Fibroblast of skin of left quadriceps (primary cell): ENCODE measurements at places on chromosomes 7 and 10.

DNA sequence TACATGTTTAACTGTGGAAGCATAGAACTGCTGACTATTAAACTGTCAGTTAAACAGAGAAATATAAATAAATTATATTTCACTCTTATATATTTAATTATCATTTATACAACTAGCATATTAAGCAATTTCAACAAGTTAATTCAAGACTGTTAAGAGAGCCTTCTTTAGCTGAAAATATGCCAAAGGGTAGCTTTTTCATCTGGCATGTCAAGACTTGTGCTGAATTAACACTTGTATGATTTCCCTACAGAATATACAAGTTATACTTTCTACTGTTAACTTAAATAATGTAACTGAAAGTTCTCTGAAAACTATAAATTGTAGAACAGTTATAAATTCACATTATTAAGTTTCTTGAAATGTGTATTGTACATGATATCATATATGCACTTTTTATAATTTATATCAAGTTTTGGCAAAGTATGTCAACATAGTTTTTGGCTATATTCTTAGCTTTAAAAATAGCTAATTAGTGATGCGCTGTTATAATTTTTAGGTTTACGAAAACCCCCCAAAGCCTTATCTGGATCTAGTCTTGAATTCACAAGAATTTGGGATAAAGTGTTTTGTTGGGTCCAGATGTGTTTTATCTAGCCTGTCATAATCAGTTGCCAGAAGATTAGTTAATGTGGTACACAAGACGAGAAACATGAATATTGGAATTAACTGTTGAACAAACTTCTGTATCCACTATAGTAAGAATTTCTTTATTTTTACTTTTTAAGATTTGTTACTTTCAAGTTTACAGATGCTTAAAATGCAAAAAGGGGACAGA lies 231.1 kb upstream of the FOXP2 start:
- no peak for DNase-seq

- DNase-seq, result no peak
Measured at GRCh38 chr7:157584420-157584819, 247.6 kb downstream of the DNAJB6 start.

- DNase-seq, result no peak
Measured at GRCh38 chr7:47371733-47372368, 210.1 kb downstream of the TNS3 start.

GRCh38 chr10:82245157-82245556 lies 370.2 kb downstream of the NRG3 start:
- no peak for DNase-seq

DNA sequence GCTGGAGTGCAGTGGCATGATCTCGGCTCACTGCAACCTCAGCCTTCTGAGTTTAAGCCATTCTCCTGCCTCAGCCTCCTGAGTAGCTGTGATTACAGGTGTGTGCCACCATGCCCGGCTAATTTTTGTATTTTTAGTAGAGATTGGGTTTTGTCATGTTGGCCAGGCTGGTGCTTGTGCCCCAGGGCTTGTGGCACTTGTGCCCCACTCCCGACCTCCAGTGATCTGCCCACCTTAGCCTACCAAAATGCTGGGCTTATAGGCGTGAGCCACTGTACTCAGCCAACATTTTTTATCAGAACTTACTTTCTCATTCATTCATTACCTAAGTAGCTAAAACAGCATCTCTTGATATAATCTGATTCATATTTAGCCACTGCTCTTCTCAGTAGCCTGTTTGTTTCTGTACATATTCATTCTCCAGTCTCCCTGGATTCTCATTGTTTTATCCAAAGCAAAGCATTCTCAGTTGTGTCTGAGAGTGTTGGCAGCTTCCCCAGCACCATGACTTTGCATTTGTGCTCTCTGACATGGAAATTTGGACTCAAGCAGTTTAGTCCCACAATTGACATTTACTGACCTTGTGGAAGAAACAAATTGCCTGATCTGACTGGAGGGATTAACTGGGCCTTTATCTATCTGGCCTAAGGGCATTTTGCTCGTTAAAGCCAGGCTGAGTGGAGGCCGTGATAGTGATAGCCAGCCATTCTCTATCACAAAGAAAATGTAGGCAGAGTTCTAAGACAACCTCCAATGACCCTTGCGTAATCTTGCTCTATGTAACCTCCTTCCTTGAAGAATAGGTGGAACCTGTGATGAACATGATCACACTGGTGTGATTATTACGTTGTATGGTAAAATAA lies 44.9 kb downstream of the AKR1B15 start:
- peak; percentile 58 for DNase-seq

DNA sequence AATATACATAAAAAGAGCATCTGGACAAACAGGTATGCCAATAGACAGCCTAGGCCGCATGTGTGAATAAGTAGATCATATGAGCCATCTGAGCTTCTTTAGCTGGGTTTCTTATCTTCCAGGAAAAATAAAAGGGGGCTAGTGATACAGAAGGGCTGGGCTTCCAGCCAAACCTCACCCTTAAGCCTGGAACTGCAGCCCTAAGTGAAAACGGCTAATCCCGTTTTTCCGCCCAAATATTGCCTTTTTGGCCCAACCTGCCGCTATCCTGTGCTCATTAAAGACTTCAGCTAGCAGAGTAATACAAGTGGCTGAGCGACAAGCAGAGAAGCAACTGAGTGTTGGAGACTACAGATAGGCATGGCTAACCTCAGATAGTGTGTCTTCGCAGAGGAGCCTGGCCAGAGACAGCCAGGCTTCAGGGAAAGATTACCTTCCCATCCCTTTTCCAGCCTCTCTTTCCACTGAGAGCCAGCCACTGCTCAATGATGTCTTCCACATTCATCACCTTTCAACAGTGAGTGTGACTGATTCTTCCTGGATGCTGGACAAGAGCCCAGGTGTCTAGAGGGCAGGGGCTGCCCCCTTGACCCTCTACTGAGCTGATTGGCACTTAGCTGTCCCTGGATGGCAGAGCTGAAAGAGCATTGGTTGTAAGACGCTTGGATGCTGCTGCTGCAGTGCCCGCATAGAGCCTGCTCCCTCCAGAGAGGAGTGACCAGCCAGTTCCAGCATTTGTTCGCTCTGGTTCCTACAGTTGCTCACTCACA lies 108.9 kb downstream of the ITGB8 start:
- DNase-seq, result no peak

GRCh38 chr7:130174237-130174959 lies 30.8 kb downstream of the TMEM209 start:
- no peak for DNase-seq

- no peak for DNase-seq
Measured at GRCh38 chr10:29731760-29732159, 97.0 kb upstream of the SVIL start.

DNA sequence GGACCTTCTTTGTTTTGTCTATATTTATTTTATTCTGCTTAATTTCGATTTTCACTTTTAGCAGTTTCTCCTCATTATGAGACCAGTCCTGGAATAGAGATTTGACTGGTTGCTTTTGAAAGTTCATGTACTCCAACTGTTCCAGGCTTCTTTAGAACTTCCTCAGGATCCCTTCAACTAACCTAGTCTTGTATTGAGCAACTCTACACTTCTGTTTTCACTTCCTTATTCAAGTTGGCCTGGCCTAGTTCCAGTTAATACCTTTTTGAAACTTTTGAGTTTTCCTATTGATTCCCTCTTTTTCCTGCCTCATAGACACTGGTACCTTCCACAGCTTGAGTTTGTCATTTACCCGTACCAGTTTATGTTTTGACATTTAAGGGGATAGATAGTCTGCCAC lies 421.7 kb downstream of the ATRNL1 start:
- no peak for DNase-seq

GRCh38 chr7:99142727-99143520 lies 984 bp downstream of the SMURF1 start:
- DNase-seq, result peak; percentile 81

DNA sequence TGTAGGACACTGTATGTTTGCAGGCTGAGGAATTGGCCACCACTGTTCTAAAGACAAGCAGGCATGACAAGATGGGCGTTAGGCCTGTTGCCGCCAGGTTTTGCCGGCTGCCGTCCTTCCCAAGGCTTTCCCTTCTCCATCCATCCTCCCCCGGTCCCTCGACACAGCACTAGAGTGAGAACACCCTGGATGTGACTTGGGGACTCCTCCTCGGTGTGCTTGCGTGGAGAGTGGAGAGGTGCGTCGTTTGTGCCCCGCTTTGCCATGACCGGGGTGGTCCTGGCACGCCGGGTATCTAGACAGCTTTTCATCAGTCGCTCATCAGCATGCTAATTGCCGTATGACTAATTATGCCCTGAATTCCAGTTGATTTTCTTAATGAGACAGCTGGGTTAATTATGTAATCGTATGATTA lies 206.6 kb upstream of the SH2B2 start:
- DNase-seq, result no peak

GRCh38 chr10:112949143-112949823 lies 764 bp upstream of the TCF7L2 start:
- DNase-seq, result no peak

- DNase-seq, result no peak
Measured at GRCh38 chr7:67375427-67375826, 378.8 kb downstream of the TYW1 start.

- no peak for DNase-seq
Measured at GRCh38 chr7:127654404-127655394, 2.7 kb downstream of the SND1 start.

GRCh38 chr10:104127411-104127810 lies 5.4 kb downstream of the SFR1 start:
- no peak for DNase-seq

DNA sequence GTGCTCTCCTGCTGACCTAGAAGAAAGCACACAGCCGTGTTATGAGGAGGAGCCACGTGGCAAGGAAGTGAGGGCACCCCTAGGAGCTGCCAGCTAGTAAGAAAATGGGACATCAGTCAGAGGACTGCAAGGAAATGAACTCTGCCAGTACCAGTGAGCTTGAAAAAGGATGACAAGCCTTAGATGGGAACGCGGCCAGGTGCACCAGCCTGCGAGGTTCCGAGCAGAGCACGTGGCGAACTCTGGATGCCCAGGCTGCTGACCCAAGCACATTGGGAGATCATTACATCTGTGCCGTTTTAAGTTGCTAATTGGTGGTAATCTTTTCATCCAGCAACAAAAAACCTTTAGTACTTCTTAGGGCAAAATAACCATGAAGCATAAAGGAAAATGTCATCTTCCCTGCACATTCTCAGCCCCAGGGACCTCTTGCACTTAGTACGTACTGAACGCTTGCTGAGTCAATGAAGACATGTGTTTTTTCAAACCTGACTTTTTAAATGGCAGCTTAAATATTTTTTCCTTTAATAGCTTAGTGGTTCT lies 69.4 kb downstream of the AMZ1 start:
- DNase-seq, result no peak

DNA sequence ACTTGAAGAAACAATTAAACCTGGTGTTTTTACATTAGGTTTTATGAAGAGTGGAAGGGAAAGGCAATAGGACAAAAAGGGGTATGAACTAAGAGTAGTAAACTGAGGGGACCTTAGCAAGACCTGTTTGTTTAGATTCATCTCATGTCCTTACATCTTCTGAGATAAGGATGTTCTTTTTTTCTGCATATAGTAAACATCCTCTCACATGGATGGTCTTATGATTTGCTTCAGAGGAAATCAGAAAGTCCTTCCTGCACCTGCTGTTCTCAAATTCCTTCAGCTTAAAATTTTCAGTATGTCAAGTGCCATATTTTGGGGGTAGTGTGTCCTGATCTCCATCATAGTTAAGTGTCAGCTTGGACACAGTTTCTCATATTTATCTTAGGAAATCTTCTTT lies 232.6 kb downstream of the ADK start:
- DNase-seq, result no peak

- DNase-seq, result no peak
Measured at GRCh38 chr10:27747096-27747451, 1.5 kb upstream of the MKX start.

DNA sequence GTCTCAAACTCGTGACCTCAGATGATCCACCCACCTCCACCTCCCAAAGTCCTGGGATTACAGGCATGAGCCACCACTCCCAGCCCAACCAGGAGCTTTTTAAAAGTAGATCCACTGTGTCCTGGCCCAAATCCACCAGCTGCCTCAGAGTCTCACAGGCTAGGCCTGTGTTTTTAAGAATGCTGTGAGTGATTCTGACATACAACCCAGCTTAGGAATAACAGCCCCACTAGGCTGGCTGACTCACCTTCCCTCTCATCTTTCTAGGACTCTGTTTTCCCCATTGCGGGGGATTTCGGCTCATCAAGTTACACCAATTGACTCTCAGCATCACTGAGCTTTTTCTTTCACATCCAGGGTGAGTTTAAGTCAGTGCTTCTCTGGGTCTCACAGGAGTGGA lies 207.6 kb downstream of the SKIDA1 start:
- DNase-seq, result no peak

DNA sequence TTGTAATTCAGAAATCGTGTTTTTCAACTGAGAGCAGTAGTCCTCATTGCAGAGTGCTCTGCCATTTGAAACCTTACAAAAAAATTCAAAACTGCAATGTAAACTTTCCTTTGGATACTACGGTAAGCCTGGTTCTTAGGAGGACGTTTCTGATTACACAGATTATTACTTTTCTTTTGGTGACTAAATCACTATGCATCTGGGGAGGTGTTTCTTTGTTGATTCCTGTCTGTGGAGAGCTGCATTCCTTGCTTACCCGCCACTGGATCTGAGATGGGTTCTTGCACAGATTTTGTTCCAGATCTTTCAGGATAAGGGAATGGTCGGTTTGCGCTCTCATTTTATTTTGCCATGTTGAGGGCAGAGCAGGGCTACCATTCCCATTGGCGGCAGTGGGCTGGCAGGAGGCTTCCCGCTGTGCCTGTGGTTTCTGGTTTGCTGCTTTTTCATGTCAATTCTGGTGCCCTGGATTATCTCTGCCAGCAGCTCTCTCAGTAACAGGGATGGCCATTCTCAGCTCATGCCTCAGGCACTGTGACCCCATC lies 485.1 kb downstream of the GLRX3 start:
- DNase-seq, result no peak

- no peak for DNase-seq
Measured at GRCh38 chr10:50972591-50972990, 87.2 kb upstream of the A1CF start.

DNA sequence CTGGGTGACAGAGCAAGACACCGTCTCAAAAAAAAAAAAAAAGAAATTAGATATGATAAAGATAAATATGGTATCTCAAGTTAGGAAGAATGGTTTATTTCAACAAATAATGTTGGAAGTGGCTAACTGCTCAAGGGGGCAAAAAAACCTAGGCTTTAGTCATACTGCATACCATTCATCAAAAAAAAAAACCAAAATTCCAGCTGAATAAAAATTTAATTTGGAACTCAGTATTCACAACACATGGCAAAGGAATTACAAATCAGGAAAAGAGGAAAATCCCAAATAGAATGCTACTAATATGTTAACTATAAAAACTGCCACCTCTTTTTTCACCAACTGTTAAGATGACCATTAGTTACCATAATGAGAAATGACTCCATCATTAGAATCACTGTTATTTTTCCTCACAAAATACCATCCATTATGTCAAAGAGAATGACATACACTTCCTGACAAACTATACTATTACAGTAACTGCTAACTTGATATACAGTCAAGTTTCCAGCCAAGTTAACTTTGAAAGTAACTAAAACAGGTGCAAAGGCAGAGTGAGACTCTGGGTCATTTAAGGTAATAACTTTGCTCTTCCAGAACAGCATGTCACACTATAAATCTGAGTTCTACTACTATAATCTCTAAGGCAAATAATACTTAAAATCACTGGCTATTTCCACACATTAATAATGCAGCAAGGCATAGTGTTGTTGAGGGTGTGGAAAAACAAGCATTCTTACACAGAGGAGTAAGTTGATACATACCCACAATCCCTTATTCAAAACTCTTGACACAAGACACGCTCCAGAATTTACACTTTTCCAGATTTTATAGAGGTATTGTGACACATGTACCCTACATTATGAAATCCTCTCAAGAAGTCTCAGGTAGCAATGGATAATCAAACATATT lies 10.2 kb downstream of the KBTBD2 start:
- DNase-seq, result no peak
